GM12878 (cell line): ENCODE measurements at places on chromosomes 5 and 9.
A peak's percentile ranks its signal among the peaks of the same experiment; 100 is the strongest.

- no peak for DNase-seq
These were observed 42.3 kb upstream of the DHFR start for GRCh38 chr5:80697100-80697499.

DNA sequence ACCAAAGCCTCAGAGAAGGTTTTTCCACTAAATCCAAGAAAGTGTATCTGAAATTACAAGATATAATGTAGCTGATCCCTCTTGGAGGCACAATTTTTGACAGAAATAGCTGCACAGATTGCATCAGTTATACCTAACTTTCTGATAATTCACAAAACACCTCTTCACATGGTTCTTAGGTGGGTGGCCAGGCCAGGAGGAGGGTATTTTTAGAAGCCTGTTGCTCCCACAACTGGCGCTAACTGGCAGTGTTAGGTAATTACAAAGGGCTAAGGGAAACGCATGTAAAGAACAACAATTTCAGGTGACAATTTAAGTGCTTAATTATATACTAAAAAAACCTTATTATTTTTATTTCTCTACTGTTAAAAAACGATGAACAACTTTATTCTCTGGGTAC is 247.9 kb downstream of the BNC2 start:
- no peak for DNase-seq

DNA sequence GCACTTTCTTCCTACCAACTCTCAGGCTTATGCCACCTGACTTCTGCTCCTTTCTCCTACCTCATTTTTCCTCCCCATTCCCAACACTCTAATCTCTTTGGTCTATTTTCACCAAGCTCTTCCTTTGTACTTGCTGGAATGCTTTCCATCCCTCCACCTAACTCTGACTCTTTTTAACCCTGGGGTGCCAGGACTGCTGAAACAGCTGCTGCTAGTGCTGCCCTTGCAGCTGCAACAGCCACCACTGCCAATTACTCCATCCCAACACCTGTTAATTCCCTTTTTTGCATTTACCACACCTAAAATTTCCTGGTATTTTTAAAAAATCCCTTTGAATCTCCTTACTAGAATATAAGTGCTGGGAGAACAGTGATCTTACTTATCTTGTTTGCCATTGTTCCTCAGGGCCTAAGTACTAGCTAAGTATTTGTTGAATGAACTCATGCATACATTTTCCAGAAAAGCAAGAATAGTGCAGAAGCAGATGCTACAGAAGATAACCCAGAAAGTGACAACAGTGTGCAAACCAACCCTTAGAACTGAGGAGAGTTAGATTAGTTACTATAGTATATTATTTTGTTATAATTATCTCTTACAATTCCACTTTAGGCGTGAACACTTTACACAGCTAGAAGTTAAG is 11.5 kb downstream of the NADK2 start:
- DNase-seq = no peak

DNA sequence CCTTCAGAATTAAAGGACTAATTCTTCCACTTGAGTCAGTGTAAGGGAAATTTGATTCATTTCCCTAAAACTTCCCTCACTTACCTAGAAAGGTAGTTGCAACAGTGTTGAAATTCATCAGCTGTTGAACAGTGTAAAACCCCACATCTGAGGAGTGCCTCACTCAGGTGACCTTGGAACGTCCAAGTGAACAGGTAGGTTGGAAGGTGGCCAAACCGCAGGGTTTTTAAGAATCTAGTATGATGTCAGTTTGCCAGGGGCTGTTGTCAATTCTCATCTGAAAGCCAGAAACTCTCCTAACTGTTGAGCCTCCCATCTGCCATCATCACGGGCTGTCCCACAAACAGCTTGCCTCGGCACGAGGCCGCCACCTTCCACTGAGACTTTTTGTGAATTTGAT is 105.7 kb downstream of the TMEM174 start:
- DNase-seq = no peak

GRCh38 chr5:107056278-107056677 is 614.5 kb downstream of the EFNA5 start:
- no peak for DNase-seq

GRCh38 chr5:3600106-3601060 is 4.8 kb downstream of the IRX1 start:
- no peak for DNase-seq

- DNase-seq = no peak
These were observed 1186.6 kb upstream of the SEMA6A start for GRCh38 chr5:117761186-117761585.

- DNase-seq = no peak
These were observed 94.9 kb downstream of the PDE8B start for GRCh38 chr5:77305222-77305846.

- no peak for DNase-seq
These were observed 32.7 kb downstream of the FAM13B start for GRCh38 chr5:138000102-138000723.

GRCh38 chr5:128053291-128053954 is 30.1 kb upstream of the SLC12A2 start:
- no peak for DNase-seq

- DNase-seq = no peak
These were observed 27.7 kb downstream of the GRAMD2B start for GRCh38 chr5:126450907-126451306.

DNA sequence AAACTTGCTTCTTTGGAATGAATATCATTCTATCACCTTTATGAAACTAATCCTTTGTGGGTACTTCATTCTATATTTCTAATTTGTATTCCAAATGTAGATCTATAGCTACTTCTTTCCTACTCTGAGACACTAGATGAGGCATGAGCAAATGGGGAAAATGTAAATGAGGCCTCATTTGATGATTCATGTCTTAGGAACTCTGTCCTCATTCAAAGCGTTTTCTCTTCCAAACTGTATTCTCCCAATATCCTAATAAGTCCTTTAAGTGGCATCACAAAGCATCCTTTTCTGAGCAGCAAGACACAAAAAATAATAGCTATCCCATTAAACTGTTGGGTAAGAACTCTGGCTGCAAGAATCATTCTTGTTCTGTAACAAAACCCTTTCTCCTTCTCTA is 56.1 kb downstream of the TTLL11 start:
- no peak for DNase-seq

DNA sequence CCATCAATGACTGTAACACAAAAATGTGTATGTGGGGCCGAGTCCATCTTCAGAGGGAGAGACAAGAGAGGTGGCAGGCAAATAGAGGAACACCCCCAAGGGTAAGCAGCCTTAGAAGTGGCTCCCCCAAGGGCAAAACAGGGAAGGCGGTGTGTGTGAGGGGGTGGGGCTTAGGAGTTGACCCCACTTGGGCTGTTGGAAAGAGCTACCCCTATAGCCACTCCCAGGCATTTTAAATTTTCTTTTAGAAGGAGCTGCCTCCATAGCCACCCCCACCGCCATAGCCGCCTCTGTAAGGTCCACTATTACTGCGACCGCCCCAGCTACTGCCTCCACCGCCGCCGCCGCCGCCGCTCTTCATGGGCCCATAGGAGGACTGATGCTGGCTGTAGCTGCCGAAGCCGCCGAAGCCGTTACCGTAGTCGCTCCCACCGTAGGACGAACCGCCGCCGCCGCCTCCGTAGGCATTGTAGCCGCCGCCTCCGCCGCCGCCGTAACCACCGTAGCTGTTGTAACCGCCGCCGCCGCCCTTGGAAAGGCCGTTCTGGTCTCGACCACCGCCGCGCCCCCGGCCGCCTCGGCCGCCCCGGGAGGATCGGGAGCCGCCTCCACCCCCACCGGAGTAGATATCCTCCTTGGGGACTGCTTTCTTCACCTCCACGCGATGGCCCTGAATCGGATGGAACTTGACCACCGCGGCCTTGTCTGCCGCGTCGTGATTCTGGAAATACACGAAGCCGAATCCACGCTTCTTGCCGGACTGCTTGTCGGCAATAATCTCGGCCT is 1.1 kb downstream of the HNRNPA0 start:
- no peak for DNase-seq

- DNase-seq = no peak
These were observed 221.2 kb downstream of the MEF2C start for GRCh38 chr5:88661806-88662207.

DNA sequence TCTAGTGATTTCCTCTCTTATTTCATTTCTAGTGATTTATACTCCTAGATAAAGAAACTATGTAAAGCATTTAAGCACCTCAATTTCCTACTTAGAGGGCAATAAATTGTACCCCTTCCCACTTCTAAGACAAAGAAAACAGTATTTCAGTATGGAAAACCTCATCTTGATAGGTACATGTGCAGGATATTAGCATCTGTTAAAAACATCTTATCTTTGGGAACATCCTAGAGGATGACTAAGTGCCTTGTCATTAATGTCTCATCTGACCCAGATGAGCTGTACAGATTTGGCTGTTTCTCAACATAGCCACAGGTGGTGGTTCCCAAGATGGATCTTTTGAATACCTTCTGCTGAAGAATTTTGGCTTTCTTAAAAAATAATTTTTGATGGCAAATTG is 5.7 kb downstream of the MEGF10 start:
- DNase-seq = no peak

GRCh38 chr5:168596927-168597326 is 17.8 kb upstream of the PANK3 start:
- DNase-seq = no peak

DNA sequence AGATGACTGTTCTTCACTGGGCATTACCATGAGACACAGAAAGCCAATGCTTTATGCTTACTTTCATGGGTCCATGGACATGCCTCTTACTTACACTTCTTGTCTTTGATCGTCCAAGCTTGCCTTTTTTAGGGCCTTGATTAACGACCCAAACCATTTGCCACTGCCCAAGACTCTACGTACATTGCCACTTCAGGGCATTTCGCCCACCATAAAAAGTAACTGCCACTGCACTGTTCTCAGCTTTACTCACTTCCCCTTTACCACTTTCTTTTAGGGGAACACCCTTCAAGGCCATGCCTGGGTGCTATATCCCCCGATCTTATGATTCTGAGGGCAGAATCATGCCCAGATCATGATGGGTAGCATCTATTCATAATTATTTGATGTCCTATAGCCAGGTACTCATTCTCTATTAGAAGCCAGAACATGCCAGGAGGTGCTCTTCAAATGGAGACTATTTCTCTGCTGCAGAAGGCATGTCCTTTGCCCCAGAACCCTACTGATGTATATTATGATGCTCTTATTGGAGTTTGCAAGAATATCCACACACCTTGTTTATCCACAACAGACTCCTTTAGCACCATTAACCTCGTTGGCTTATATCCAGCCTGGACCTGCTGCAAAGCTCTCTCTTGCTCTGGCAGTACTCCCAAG is 64.1 kb upstream of the RAD23B start:
- DNase-seq = peak; percentile 53

GRCh38 chr5:166708291-166708690 is 1583.2 kb upstream of the WWC1 start:
- no peak for DNase-seq

DNA sequence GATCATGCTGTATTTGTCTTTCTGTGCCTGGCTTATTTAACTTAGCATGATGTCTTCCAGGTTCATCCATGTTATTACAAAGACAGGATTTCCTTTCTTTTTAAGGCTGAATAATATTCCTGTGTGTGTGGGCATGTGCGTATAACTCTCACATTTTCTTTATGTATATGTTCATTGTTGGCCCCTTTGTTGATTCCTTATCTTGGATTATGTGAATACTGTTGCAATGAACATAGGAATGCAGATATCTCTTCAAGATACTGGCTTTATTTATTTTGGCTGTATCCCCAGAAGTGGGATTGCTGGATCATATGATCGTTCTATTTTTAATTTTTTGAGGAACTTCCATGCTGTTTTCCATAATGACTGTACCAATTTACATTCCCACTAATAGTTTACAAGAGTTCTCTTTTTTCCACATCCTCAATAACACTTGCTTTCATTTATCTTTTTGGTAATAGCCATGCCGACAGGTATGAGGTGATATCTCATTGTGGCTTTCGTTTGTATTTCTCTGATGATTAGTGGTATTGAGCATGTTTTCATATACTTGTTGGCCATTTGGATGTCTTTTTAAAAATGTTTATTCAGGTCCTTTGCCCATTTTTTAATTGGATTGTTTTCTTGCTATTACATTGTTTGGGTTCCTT is 38.0 kb downstream of the CREBRF start:
- no peak for DNase-seq

DNA sequence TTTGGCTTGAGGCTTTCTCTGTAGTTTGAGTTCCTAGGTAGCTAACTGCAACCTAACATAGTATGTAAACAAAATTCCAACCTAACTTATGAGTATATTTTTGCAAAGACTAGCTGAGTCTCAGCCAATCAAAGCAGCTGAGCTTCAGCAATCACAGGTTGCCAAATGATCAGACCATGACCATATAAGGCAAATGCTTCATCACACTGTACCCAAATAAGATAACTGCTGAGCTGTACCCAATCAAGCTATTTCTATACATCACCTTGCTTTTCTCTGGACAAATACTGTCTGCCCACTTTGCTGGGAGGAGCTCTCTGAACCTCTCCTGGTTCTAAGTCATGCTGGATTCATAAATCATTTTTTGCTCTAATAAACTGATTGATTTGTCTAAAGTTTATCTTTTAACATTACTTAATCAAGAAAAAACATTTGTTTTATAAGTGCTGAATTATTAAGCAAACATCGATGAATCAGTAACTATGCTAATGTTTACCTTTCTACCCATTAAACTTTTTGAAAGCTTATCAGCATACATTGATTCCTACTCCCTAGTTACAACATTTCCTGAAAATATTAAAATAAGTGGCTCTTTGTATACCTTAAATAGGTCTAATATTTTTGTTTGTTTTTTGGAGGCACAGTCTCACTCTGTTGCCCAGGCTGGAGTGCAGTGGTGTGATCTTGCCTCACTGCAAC is 129.7 kb upstream of the PCA3 start:
- DNase-seq = no peak

- DNase-seq = no peak
These were observed 81.3 kb upstream of the ELAVL2 start for GRCh38 chr9:23907343-23907742.

DNA sequence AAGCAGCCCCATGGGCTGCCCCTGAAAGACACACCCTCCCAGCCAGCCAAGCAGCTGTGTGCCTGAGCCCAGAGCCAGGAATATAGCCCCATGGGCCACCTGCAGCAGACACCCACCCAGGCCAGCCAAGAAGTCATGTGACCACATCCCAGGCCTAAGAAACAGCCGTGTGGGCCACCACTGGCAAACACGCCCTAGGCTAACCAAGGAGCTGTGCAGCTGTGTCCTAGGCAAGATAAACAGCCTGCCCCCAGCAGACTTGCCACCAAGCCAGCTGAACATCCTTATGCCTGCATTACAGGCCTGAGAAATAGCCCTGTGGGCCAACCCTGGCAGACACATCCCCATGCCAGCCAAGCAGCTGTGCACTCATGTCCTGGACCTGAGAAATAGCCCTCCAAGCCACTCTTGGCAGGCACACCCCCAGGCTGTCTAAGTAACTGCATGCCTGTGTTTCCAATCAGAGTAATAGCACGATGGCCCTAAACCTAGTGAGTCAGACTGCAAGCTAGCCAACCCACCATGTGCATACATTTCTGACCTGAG is 143.0 kb downstream of the ADAMTS6 start:
- no peak for DNase-seq

DNA sequence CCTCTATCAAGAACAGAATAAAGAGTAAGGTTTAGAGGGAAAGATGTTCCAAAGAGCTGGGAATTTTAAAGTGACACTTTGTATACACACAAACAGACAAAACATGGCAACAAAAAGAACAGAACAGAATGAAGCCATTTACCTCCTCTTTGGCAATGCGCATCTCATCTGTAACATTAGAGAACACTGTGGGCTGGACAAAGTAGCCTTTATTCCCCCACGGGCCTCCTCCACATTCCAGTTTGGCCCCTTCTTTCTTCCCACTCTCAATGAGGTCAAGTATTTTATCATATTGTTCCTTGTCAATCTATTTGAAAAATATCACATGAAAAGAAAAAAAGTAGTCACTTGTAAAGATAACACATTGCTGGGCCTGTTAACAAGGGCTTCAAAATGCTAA is 41.0 kb downstream of the ALDH1A1 start:
- DNase-seq = no peak

GRCh38 chr9:108834959-108835665 is 20.7 kb downstream of the ACTL7B start:
- DNase-seq = no peak
